ENCODE measurements at places on chromosomes 5 and 9.

DNA sequence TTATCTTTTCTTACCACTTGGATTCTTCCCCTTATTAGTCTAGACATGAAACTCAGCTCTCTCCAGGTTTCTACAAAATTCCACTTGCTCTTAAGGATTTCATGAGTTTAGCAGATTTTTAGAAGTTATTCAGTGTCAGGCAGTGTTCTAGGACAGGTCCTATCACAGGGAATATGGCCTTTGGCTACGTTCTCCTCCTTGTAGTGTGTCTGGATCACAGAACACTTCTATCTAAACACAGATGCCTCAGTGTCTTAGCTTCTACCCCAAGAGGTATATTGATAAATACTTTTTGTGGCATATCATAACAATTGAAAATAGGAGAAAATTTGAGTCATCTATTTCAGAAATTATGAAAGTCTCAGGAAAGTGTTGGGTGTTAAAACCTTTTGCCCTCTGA is 15.6 kb downstream of the RAB3C start:
- DNase-seq: no peak

- peak; percentile 38 for DNase-seq
Measured at GRCh38 chr9:136847826-136848392, 1.3 kb upstream of the PHPT1 start.

DNA sequence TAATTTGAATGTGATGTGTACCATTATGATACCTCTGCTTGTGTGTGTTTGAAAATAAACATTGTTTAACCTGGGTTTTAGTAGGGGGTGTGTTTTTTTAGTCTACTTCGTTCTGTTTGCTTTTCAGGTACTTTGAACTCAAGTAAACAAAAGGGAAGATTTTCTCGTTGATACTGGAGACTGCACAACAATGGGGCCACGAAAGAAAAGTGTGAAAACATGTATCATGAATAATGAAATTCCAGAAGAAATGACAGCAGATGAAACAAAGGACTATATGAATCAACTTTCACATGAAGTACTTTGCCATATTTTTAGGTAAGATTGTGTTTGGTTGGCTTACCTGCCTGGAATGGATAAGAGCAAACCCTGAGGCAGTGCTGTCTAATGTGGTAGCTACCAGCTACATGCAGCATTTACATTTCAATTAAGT is 10.8 kb downstream of the FBXO38 start:
- no peak for DNase-seq

GRCh38 chr9:27371382-27371781 is 74.4 kb upstream of the EQTN start:
- no peak for DNase-seq

DNA sequence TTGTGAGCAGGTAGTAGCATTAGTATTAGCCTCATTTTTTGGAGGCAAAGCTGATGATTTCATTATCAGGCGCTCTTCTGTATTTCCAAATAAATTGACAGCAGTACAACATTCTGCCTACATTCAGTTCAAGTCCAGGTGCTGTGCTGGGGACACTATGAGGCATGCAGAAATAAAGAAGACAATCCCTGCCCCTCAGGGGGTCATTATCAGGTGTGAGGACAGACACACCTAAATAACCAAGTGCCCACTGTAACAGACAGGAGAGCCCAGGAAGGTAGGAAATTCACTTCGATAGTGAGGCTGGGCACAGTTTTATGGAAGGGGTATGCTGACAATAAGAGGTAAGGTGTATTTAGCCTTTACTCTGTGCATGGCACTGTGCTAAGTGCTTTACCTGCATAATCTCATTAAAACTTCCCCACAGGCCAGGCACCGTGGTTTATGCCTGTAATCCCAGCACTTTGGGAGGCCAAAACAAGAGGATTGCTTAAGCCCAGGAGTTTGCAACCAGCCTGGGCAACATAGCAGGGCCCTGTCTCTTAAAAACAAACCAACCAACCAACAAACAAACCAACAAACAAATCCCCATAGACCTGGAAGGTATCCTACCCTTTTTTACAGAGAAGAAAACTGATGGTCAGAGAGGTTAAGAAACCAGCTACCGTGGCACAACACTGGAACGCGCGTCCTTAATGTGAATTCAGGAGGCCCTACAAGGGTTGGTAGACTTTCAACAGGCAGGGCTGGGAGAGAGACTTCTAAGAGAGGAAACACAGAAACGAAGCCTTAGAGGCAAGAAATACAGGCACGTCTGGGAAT is 17.5 kb upstream of the GPX3 start:
- no peak for DNase-seq

- DNase-seq: no peak
Measured at GRCh38 chr5:97840643-97841042, 657.6 kb upstream of the RIOK2 start.

- no peak for DNase-seq
Measured at GRCh38 chr9:20823051-20823450, 139.0 kb downstream of the FOCAD start.

DNA sequence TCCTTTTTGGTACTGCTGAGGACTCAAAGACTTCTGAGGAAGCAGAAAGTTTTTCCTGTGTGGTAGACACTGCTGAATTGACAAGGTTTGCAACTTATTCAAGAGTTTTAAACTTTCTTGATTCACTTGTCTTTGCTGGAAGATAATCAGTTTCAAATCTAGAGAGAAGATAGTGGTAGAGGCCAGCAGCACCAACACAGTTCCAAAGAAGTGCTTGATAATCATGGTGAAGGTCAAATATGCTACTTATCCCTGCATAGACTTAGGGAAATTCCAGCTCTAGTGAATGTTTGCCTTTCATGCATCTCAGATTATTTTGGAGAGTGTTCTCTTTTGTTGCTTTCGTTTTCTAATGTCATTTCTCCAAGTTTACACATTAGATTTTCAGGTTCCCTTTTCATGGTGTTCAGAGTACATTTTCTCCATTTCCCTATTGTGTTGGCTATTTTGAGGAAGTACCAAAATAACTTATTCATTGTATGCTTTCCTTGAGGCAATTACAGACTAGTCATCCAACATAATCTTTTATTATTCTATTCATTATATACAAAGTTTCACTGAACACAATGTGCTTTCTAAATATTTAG is 550 bp downstream of the IFNE start:
- no peak for DNase-seq

GRCh38 chr5:95086927-95087815 is 197.7 kb downstream of the MCTP1 start:
- DNase-seq: no peak

DNA sequence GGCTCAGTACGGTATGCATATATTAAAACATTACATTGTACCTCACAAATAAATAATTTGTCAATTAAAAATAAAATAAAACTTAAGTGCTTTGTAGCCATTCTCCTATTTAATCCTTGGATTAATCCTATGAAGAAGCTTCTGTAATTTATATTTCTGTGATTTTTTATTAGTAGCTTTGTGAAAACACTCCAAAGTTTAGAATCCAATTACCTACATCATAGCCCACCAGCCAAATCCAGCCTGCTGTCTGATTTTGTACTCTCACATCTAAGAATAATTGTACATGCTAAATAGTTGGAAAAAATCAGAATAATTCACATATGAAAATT is 10.4 kb downstream of the MED7 start:
- DNase-seq: no peak

GRCh38 chr9:131492070-131492469 is 10.6 kb upstream of the POMT1 start:
- no peak for DNase-seq

GRCh38 chr5:96050273-96050880 is 88.7 kb upstream of the ELL2 start:
- no peak for DNase-seq

- no peak for DNase-seq
Measured at GRCh38 chr9:136711751-136712689, at the start of gene DIPK1B. TSS of gene DIPK1B (plus strand) at chr9:136712572. CDS start at chr9:136712666, 94 bp downstream.

GRCh38 chr5:78896132-78896531 is 89.0 kb downstream of the ARSB start:
- DNase-seq: no peak

- no peak for DNase-seq
Measured at GRCh38 chr5:174706997-174707572, 17.3 kb upstream of the MSX2 start.

- DNase-seq: no peak
Measured at GRCh38 chr5:71623221-71623794, 36.2 kb downstream of the MCCC2 start.

GRCh38 chr5:98997000-98997399 is 68.2 kb upstream of the CHD1 start:
- DNase-seq: no peak

- no peak for DNase-seq
Measured at GRCh38 chr9:101029315-101030085, 973 bp downstream of the PLPPR1 start.

DNA sequence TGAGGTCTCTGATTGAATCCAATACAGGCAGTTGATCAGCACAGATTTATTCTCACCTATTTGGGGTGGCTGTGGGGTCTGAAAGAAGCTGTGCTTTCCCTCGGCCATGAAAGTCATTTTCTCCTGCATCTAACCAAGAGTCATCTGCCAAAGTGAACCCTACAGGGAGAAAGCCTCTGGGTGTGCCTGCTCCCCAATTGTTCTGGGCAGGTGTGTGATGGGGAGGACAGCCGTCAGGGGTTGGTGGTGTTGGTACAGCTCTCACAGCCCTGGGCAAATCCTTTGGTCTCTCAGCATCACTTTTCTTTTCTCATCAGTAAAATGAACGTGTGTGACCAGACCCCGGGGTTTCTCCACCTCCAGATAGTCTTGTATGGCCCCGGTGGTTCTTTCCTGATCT is 2.5 kb downstream of the PHF2 start:
- no peak for DNase-seq

DNA sequence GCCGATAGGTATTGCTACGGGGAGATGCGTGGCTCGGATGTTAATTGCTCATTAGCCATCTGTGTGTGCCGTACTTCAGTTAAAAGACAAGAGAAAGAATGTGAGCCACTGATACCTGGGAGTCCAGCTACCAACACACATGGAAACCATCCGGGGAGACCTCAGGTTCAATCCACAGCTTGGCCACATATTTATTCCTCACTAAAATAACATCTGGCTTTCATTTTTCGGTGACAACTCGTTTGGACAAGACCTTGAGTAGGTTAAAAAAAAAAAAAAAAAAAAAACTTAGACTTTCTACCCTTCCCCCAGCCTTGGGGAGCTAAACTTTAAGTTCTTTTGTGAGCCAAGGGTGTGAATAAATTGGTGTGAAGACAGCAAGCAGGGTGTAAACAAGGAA is 84.1 kb downstream of the SLIT3 start:
- no peak for DNase-seq

DNA sequence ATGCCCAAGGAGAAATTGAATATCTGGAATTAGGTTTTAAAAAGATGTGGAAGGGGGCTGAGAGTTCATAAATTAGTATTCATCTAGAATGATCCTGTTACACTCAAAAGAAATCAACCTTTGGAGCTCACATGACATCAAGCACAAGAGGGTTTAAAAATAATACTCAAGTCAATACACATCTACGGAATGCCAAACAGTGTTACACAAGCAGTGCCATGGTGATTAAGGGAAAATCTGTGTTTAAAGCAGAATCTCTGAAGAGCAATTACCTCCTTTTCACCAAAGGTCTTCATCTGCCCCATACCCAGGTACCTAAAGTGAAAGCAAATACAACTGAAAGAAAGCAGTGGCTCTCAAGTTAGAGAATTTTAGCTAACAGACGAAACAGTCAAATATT is 261.6 kb downstream of the NFIB start:
- no peak for DNase-seq

DNA sequence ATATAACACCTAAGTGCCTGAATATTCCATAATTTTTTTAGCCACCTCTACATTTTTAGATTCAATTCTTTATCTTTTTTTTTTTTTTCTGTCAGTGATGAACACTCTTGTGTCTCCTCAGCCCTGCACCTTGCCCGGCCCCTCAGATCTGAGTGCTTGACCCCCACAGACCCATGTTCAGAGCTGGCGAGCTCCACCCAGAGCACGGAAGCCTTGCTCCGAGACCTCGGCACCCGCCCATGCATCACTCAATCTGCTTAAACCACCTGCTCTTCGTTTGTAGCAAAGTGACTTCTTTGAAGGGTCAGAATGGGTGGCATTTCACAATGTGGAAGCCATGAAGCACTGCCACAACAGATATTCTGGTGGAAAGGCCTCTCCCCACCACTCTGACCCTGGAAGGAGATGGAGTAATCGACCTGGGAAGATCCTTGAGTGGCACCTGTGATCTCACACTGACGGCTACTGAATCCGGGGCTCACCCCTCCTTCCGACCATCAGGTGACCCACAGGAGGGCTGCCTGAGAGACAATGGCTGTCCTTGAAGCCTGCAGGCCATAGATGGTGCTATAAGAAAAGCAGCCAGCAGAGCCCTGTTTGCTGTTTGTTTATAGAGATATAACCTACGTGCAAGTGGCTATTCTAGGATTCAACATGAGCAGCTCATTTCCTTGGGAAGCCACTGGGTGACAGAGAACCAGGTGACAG is 261.1 kb upstream of the IRX4 start:
- no peak for DNase-seq

- no peak for DNase-seq
Measured at GRCh38 chr5:158857976-158858375, 241.7 kb downstream of the EBF1 start.

GRCh38 chr5:107966201-107966600 is 295.5 kb upstream of the EFNA5 start:
- no peak for DNase-seq

DNA sequence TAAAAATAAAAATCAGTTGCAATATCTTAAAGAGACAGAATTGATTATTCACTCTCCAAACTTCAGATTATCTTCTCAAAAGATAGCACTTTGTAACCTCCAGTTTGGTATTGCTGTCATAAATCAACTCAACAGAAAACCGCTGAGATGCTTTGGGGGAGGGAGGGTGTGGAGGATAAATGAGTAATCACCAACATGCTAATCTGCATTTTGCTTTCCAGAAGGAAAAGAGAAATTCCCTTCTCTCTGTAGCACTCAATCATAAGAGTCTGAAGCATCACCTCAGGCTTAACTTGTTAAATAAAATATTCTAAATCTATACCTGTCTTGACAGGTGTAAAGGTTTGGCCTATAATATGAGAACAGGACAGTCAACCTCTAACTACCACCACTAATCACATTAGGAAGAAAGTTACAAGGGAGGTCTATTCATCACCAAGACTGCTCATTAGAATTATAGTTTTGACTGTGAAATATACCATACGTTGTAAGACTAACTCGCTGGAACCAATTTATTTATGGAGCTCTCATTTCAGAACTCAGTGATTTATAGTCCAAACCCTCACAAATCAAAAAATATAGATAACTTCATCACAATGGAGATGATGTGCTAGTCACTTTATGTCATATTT is 89.0 kb downstream of the PIK3R1 start:
- DNase-seq: no peak

DNA sequence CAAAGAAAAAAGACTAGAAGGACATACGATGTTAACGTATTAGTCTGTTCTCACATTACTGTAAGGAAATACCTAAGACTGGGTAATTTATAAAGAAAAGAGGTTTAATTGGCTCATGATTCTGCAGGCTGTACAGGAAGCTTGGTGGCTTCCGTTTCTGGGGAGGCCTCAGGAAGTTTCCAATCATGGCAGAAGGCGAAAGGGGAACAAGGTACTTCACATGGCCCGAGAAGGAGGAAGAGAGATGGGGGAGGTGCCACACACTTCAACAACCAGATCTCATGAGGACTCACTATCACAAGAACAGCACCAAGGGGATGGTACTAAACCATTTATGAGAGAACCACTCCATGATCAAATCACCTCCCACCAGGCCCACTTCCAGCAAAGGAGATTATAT is 110.1 kb downstream of the CARTPT start:
- no peak for DNase-seq

Measured in GM18507 (cell line).